Fibroblast of pulmonary artery (primary cell): ENCODE measurements at places on chromosomes 6 and 20.
A peak's percentile ranks its signal among the peaks of the same experiment; 100 is the strongest.

DNA sequence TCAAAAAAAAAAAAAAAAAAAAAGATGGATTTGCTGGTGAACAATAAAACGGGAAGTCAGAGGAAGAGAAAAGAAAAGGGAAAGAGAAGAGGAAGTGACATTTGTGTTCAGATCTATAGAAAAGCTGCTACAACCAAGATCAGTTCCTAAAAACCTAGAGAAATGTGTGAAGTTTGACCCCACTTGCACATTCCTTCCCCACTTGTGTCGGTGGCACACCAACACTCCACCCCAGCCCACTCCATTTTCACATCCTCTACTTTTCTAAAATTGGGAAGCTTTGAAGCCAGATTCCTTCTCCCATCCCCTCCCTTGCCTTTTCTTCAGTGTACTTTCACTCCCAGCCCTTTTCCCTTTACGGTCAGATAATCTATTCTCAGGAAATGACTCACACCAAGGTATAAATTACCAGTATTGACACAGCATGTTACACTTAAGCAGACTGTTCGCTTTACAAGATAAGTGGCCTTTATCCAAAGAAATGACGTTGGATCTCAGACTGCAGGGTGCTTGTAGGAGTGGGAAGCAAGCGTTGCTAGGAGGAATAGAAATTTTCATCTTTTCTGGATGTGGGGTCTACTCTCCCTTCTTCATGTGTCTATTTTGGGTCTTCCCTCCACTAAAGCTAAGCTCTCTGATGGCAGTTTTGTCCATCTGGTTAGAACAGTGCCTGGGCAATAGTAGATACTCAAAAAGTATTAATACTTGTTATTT is 92.5 kb upstream of the ADGRF1 start:
- peak; percentile 98 for DNase-seq

DNA sequence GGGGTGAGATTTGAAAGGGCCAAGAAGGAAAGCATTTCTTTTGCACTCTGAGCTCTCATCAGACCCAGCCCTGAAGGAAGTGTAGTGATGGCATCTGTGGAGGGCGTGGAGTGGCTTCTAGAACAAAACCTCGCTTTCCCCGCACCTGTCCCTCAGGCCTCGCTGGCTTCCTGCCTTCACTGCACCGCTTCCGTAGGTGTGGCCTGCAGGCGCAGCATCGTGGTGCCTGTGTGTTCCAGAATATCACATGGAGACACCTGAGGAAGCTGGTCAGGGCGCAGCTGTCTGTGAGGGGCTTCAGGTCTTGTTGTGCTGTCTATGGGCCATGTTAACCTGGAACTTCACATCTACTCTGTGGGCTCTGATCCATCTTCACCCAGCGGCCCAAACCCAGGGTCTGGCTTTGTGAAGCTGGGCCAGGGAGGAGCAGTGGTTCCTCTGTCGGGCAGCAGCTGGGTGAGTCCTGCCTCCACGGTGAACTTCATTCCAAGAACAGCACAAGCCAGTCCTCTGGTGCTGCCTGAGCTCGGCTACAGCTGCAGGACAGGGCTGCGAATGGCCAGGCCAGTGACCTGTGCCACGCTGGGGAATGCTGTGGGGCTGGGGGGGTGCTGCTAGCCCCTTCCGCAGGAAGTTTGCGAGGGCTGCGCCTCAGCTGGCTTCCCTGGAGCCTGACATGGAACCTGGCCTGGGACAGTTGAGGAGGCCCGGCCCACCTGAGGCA is 40.9 kb downstream of the DSTN start:
- DNase-seq = no peak

DNA sequence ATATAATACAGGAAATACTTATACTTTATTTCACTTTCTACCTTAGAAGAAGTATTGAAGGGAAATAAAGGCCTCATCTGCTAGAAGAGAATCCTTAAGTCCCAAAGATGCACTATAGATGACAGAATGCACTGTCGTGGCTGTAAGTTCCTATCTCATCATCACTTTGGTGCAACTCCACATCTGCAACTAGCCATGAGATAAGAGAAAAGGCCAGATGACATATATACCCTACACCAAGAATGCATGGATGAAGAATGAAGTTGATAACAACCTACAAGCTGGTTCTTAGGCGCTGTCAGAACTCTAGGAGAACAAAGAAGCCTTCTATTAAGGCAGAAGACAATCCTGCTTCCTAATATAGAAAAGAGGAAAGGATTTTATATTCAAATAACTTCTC is 11.6 kb upstream of the PLN start:
- DNase-seq = no peak

DNA sequence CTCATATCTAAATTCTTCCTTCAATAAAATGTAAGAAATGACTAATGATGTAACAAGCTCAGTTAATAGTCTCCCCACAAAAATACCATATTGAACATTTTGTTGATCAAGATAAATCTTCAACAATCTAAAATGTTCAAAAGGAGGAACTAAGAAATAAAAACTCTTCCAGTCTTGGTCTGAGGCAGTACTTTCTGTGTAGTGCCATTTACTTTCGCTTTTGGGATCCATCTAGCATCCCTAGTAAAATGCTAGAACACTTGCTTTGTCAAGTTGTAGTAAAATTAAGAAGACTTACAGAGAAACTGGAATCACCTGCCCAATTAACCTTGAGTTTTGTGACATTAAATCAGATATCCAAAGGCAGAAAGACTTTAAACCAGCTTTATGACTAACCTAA is 246.4 kb downstream of the KHDRBS2 start:
- no peak for DNase-seq

- DNase-seq = no peak
Observed at GRCh38 chr20:59937150-59937549, 3.0 kb downstream of the PPP1R3D start.

- DNase-seq = no peak
Observed at GRCh38 chr6:78935553-78935952, 68.2 kb downstream of the IRAK1BP1 start.

DNA sequence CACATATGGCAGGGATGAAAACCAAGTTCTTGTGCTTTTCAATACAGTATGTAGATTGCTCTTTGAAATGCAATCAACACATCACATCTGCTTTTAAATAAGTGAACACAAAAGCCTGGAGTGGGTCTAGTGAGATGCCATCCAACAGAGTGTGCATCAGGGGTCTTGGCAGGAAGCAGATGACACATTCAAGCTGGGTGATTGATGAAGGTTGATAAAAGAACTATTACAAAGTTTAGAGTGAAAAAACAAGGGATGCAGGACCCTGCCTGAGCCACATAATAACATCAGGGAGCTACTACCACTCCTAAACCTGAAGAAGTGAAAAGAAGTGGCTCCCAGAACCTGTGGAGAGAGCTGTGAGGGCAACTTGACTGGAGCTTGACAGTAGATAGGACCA is 16.6 kb upstream of the PLCB1 start:
- DNase-seq = no peak

GRCh38 chr20:37901654-37902503 is 1.0 kb upstream of the VSTM2L start:
- peak; percentile 75 for DNase-seq

- DNase-seq = no peak
Observed at GRCh38 chr20:24776755-24777271, 172.3 kb upstream of the CST7 start.

GRCh38 chr6:37906121-37906520 is 86.6 kb downstream of the ZFAND3 start:
- no peak for DNase-seq

GRCh38 chr20:26167499-26167898 is 470.8 kb upstream of the ZNF337 start:
- peak; percentile 55 for DNase-seq

- DNase-seq = no peak
Observed at GRCh38 chr6:98777762-98778161, 56.6 kb upstream of the POU3F2 start.

GRCh38 chr20:4040283-4041179 is 25.2 kb upstream of the RNF24 start:
- DNase-seq = peak; percentile 44

- no peak for DNase-seq
Observed at GRCh38 chr6:170254315-170255213, 36.3 kb downstream of the DLL1 start.

GRCh38 chr20:15248618-15249395 is 911.4 kb upstream of the FLRT3 start:
- DNase-seq = no peak

- DNase-seq = peak; percentile 82
Observed at GRCh38 chr6:88380083-88380482, 213.9 kb upstream of the CNR1 start.

DNA sequence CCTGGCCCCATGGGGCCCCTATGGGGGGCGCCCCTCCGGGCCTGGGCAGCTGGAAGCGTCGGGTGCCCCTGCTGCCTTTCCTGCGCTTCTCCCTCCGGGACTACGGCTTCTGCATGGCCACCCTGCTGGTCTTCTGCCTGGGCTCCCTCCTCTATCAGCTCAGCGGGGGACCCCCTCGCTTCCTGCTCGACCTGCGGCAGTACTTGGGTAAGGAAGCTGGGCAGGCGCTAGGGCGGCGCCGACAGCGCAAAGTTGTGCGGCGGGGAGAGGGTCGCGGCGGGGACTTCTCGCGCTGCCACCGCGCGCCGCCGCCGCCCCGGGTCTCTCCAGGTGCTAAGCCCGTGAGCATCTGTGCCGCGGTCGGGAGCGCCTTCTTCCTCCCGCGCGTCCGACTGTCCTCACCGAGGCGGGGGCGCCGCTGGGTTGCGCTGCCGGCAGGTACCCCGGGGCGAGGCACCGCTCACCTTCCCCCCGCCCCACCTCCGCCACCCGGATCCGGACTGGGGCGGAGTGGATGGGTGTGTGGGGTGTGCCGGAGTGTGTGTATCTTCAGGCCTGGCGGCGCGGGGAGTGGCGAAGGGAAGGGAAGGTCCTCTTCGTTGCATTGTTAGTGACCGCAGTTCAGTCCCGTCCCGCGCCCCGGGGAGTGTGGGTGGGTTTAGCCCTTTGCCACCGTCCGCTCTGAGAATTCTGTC is 788 bp downstream of the UST start:
- peak; percentile 28 for DNase-seq

GRCh38 chr20:38866265-38867061 is 59.8 kb upstream of the FAM83D start:
- DNase-seq = no peak

- DNase-seq = no peak
Observed at GRCh38 chr6:136347847-136348246, 58.2 kb upstream of the BCLAF1 start.

GRCh38 chr6:7502743-7503142 is 38.7 kb upstream of the DSP start:
- no peak for DNase-seq

GRCh38 chr6:157563611-157564284 is 182.8 kb downstream of the ZDHHC14 start:
- no peak for DNase-seq

DNA sequence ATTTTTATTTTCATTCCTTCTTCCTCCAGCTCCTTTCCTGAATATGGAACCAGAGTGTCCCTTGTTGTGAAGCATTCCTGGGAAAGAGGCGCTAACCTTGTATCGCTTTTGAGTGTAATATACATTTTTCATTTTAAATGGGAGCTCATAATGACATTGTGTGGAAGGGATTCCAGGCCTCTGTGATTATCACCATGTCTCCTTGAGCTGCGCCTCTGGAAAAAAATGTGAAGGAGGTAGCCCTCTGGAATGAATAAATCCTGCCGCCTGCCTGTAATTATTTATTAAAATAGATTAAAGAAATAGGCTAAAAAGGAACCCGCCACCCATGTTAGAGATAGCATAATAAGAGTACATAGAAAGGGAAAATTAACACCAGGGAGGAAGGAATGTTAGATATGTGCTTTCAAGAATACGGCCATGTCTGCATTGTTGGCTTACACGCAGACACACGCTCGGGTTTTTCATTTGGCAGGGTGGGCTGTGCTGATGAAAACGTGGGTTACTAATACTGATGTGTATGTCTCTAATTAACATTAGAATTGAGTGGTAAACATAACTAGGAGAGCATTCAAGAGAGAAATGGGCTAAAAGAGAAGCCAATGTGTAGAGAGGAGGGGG is 138.5 kb downstream of the LINC00237 start:
- no peak for DNase-seq

DNA sequence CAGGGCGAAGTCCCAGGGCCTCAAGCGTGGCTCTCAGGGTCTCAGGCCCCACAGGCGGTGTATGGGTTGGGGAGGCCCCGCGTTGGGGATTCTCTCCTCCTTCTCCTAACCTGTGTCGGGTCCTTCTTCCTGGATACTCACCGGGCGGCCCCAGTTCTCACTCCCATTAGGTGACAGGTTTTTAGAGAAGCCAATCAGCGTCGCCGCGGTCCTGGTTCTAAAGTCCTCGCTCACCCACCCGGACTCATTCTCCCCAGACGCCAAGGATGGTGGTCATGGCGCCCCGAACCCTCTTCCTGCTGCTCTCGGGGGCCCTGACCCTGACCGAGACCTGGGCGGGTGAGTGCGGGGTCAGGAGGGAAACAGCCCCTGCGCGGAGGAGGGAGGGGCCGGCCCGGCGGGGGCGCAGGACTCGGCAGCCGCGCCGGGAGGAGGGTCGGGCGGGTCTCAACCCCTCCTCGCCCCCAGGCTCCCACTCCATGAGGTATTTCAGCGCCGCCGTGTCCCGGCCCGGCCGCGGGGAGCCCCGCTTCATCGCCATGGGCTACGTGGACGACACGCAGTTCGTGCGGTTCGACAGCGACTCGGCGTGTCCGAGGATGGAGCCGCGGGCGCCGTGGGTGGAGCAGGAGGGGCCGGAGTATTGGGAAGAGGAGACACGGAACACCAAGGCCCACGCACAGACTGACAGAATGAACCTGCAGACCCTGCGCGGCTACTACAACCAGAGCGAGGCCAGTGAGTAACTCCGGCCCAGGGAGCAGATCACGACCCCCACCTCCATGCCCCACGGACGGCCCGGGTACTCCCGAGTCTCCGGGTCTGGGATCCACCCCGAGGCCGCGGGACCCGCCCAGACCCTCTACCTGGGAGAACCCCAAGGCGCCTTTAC is at the start of gene HLA-G:
TSS of gene HLA-G (plus strand) at position 247 of the 892 bp plus-strand sequence. CDS start at position 267, 20 bp downstream.
- no peak for DNase-seq

- no peak for DNase-seq
Observed at GRCh38 chr20:41242807-41243206, 74.7 kb downstream of the ZHX3 start.

GRCh38 chr6:6315660-6316059 is 4.8 kb downstream of the F13A1 start:
- peak; percentile 44 for DNase-seq

DNA sequence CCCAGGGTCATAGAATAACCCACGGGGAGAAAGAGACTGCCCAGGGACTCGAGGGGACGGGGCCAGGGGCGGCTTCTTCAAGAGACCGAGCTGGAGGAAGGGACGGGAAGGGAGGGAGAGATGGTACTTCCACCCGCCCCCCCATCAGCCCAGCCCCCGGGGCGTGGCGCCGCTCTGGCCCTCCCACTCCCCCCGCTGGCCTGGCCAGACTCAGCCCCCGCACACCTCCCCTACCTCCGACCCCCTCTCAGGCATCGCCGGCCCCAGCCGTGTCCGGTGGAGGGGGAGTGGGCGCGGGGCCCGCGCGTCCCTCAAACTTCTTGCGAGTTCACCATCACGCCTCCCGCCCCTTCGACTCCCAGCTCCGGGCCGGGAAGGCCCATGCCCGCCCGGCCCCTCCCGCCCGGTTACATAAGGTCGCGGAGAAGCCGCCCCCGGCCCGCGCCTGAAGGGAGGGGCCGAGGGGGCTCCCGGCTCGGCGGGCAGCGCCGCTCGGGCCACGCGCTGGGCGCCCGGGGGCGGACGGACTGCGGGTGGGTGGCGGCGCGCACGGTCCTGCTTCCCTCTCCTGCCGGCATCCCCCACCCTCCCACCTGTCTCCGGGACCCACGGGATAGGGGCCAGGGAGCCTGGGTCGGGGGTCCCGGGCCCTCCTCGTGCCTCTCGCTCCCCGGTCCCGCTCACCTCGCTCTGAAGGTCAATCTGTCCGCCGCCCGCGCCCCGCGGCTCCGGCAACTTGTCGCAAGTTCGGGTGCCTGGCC is 562 bp downstream of the TFEB start:
- peak; percentile 76 for DNase-seq

GRCh38 chr6:80469977-80470376 is 363.5 kb downstream of the BCKDHB start:
- no peak for DNase-seq

- peak; percentile 80 for DNase-seq
Observed at GRCh38 chr6:108874470-108875160, 26.4 kb downstream of the ARMC2 start.
